ENCODE measurements at places on chromosomes 16 and 17. TPM values are rescaled to one million over a fixed set of nuclear protein-coding genes. Genes with fewer than 3 reads are reported as not detected.

DNA sequence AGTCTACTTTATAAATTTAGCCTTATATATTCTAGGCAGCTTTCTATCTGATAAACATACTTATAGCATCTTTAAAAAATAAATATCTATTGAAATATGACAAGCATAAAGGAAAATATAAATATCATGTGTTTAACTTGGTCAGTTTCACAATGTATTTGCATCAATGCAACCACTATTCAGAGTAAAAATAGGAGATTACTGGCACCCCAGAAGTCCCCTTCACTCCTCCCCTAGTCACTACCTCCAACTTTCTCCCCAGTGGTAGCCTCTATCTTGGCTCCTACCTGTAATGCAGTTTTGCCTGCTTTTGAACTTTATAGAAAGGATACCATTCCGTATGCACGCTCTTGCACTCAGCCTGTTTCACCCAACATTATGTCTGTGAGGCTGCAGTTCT, 3.2 kb upstream of the NOD2 start:
- no peak for DNase-seq

- DNase-seq, result no peak
Measured at GRCh38 chr16:79703066-79703465, 102.5 kb upstream of the MAF start.

- no peak for DNase-seq
Measured at GRCh38 chr16:47016700-47017133, 43.2 kb upstream of the DNAJA2 start.

CDH15 gene
- total RNA-seq, result under 0.01 TPM

GRCh38 chr17:42122371-42123303, at the start of gene HSPB9:
Gene HSPB9, plus strand, starts transcription at chr17:42122804. Its CDS starts 47 bp downstream, at chr17:42122851.
- DNase-seq, result peak; percentile 40

- DNase-seq, result no peak
Measured at GRCh38 chr16:6068063-6068462, 970.5 kb upstream of the EEF2KMT start.

RNF135 gene
- 8.6 TPM for total RNA-seq

DNA sequence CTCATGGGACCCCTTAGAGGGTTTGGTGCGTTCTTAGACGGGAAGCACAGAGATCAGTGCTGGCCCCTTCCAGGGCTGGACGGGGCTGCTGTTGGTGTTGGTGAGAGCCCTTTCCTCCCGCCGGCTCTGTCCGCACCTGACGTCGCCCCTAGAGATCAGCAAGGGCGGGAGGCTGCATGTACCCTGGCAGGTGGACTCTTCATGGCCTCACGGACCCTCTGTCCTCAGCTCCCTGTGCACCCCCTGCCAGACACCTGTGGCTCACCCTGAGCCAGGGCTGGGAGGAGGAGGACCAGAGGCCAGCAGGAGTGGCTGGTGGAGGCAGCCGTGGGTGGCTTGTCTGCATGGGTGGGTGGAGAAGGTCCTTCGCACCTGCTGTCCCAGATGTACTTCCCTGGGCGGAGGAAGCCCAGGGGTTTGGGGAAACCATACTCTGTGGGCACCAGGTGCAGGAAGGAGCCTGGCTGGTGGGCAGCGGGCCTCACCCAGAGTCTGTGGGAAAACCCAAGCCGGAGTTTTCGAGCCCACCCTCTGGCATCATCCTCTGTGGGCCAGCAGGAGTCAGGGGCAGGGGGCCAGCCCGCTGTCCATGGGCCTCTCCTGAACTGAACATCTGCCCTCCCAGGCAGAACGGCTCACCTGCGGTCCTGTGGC, 348.6 kb downstream of the SEC14L1 start:
- DNase-seq, result no peak

DNA sequence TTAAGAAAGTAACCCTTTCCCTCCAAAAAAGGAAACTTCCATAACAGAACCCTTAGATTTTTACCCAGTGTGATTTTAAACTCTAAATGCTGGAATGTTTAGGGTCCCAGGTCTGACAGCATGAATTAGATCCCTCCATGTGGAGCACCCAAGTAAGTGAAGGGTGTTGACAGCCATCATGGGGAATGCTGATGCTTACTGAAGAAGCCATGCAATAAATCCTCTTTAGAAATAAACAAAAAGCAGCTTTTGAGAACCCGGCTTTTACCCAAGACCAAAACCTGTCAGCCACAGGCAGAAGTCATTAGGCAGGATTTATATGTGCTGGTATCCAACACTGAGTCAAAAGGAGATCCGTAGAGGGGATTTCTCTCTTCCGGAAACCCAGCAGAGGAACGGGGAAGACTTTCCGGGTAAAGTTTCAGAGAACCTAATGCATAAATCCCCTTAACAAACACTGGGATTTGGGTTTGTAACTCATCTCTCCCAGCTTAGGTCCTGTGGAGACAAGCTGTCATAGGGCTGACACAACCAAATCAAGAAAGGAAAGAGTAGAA, 287.5 kb downstream of the IRX3 start:
- peak; percentile 16 for DNase-seq

- DNase-seq, result no peak
Measured at GRCh38 chr17:45743626-45744326, 40.3 kb upstream of the CRHR1 start.

DNA sequence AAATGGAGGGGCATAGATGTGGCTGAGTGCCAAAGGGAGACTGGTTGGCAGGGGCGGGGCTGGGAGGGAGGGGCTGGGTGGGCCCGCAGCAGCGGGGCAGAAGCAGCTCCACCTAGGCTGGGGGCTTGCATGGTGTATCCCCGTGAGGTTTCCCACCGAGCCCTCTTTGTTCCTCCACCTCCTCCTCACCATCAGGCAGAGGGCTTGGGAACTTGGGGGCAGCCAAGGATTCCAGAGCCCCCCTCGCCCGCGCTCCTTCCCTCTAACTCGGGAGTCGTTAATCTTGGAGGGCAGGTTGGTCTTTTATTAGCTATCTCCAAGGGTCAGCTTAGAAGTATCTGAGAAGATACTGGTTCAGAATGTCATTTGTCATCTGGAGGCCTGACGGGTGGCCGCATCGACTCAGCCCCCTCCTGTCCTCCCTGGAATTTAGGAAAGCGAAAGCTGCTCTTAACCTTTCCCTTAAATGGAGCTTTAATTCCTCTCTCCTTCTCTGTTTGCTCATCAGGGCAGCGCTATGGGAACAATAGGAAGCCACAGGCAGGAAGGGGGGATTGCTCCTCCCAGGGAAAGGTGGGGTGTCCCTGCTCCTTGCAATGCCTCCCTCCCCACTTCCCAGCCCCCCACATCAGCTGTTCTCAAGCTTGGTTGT, 274.3 kb upstream of the XYLT1 start:
- no peak for DNase-seq

PPY gene
- total RNA-seq, result not detected

KRT28 gene
- total RNA-seq, result not detected

GRCh38 chr16:86718118-86718517, 139.8 kb downstream of the FOXL1 start:
- DNase-seq, result no peak

GRCh38 chr16:56102183-56102686, 89.1 kb upstream of the GNAO1 start:
- DNase-seq, result no peak

DNA sequence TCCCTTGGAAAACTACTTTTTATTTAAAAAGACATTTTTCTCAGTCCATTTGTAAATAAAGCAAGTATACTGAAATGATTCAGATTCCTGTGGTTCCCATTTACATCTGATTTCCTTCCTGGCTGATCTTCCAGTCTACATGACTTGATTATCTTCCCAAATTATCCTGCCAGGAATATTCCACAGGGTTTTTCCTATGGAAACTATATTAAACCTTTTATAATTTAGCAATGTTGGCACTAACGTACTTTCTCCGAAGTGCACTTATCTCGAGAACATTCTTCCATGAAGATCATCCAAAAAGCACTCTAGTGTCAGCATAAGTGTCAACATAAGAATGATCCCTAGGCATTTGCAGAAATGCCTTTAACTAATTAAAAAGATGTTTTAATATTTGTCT, 347.7 kb upstream of the KIF2B start:
- DNase-seq, result no peak

HEATR9 gene
- total RNA-seq, result not detected

DNA sequence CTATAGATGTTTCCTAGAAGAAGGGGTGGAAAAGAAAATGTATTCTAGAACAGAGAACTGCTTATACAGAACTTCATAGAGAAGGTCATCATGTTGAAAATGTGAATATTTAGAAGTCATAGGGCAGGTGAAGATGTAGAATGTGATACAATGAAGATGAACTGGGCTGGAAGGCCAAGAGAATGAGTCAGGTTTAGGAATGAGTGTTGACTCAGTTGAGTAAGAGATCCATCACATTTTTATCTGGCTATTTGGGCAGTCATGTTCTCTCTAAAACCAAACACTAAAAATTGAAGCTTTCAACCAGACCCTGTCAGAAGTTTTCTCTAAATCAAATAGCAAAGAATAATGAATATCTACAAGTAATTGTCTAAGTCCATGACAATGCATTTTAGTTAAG, 660.5 kb downstream of the KCNJ2 start:
- DNase-seq, result no peak

DNA sequence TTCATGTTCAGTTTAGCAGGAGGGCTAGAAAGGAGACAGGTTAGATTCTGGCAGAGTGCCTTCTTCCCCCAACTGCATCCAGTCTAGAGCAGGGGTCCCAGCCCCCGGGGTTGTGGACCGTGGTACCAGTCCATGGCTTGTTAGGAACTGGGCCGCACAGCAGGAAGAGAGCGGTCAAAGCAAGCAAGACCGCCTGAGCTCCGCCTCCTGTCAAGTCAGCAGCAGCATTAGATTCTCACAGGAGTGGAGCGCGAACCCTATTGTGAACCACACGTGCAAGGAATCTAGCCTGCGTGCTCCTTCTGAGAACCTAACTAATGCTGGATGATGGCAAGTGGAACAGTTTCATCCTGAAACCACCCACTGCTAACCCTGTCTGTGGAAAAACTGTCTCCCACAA, 95.0 kb downstream of the HIC1 start:
- DNase-seq, result no peak

Measured in fibroblast of villous mesenchyme (primary cell).